ENCODE measurements at places on chromosomes 2 and 18.
A peak's percentile ranks its signal among the peaks of the same experiment; 100 is the strongest.

DNA sequence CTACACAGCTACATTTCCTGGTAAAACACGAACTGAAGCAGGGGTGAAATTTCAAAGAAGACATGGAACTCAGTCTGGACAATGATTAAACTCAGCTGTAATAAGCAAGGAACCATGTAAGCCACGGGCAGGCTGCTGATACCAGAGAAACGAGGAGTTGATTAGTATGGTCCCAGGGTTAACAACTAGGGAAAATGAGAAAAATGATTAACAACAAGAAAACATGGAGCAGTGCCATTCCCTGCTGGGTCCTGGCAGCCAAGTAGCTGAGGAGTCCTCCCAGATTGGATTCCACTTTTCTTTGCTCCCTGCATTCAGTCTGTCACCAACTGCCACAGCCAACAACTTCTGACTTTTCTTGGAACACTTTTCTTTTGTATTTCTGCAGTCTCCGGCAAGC lies 517.0 kb upstream of the KLHL29 start:
- no peak for DNase-seq

- DNase-seq: no peak
Measured at GRCh38 chr2:26691881-26692278, 642 bp upstream of the KCNK3 start.

- DNase-seq: no peak
Measured at GRCh38 chr2:235017441-235017840, 65.6 kb downstream of the SH3BP4 start.

DNA sequence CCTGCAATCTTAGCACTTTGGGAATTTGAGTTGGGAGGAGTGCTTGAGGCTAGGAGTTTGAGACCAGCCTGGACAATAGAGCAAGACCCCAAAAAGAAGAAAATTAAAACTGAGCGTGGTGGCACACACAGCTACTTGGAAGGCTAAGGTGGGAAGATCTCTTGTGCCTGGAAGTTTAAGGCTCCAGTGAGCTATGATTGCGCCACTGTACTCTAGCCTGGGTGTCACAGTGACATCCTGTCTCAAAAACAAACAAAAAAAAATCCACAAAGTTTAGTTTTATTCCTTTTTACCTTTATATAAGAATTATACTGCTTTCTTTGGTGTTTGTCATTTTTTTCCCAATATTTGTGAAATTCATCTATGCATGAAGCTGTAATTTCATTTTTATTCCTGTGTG lies 20.3 kb downstream of the SLC39A10 start:
- no peak for DNase-seq

DNA sequence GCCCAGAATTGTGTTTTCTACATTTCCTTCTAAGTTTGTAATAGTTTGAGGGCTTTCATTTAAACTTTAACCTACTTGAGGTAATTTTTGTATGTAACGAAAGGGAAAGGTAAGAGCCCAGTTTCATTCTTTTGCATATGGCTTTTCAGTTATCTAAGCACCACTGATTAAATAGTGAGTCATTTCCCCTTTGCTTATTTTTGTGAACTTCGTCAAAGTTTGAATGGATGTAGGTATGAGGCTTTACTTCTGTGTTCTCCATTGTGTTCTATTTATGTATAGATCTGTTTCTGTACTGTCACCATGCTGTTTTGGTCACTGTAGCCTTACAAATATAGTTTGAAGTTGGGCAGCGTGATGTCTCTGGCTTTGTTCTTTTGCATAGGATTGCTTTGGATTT lies 944.8 kb upstream of the CNTNAP5 start:
- no peak for DNase-seq

GRCh38 chr2:12417786-12418185 lies 298.9 kb upstream of the TRIB2 start:
- DNase-seq: no peak

DNA sequence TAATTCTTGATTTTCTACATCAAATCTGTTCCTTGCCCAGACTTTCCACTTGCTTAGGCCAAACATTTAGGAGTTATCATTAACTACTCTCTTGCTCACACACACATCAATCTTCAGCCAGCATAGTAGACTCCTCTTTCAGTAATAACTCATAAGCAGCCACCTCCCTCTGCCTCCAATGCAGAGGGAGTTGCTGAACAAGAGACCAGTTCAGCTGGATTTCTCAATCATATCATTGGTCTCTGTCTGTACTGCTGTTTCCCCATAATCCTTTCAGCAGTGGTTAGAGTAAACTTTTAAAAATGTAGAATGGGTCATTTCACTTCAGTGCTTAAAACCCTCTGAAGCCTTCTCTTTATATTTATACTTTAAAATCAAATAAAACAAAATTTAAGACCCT lies 112.9 kb downstream of the SLC39A10 start:
- no peak for DNase-seq

GRCh38 chr2:47916412-47916811 lies 10.1 kb upstream of the FBXO11 start:
- DNase-seq: no peak

- DNase-seq: peak; percentile 65
Measured at GRCh38 chr2:110219496-110220189, 7.3 kb upstream of the MTLN start.

DNA sequence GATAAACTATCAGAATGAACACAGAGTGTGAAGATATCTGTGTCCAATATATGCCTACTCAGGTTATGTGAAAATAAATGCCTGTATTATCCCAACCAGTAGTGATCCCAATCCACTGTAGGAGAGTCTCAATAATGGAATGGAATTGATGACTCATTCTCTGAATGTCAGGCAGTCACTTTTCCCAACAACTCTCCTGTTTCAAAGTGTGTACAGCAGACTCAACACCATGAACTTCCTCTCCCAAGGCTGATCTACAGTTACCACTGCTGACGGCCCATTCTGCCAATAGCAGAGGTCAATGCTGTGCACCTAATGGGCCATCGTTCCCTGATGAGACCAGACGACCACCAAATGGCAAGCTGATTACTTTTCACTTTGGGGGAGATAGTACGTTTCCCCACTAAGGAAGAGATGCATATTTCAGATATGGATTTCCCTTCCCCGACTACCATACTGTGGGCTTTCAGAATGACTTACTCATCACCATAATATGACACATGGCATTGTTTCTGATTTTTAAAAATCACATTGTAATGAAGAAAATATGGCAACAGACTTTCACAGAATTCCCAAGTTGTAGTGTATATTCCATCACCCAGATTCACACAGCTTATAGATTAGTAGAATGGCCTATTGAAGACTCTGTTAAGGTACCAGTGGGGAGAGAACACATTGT lies 601.7 kb upstream of the VRK2 start:
- peak; percentile 72 for DNase-seq

DNA sequence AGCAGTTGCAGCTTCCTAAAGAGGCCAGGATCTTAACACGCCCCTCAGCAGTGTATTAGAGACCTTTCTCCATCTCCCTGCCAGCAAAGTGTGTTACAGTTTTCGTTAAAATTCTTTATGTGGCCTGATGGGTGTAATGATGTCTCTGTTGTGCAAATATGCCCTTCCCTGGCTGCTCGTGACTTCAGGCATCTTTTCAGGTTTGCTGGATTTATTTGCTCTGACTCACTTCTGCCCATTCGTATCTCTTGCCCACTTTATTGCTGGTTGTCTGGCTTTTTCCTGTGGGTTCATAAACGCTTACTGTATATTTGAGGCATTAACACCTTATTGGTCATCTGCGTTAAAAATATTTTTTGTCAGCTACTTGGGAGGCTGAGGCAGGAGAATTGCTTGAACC lies 134.5 kb downstream of the ASB1 start:
- DNase-seq: no peak

DNA sequence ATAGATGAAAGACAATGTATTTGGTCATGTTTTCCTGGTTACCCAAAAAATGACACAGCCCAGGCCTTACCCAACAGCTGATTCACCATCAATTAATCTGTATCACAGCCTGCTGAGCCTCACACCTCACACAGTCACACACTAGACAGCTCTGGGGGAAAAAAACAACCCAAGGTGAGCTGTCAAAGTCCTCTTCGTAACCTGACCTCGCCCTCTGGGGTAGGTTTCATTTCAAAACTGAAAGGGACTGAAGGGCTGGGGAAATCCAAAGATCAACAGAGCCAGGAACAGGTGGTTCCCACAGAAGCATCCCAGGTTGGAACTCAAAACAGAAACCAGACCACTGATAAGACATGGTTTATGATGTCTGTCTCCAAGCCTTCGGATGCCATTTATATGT lies 18.2 kb upstream of the PCBP1 start:
- no peak for DNase-seq

GRCh38 chr2:33042265-33042664 lies 95.5 kb downstream of the LTBP1 start:
- DNase-seq: no peak

- DNase-seq: no peak
Measured at GRCh38 chr2:214515111-214515510, 104.3 kb downstream of the VWC2L start.

GRCh38 chr18:61019338-61020301 lies 313.6 kb upstream of the CDH20 start:
- no peak for DNase-seq

DNA sequence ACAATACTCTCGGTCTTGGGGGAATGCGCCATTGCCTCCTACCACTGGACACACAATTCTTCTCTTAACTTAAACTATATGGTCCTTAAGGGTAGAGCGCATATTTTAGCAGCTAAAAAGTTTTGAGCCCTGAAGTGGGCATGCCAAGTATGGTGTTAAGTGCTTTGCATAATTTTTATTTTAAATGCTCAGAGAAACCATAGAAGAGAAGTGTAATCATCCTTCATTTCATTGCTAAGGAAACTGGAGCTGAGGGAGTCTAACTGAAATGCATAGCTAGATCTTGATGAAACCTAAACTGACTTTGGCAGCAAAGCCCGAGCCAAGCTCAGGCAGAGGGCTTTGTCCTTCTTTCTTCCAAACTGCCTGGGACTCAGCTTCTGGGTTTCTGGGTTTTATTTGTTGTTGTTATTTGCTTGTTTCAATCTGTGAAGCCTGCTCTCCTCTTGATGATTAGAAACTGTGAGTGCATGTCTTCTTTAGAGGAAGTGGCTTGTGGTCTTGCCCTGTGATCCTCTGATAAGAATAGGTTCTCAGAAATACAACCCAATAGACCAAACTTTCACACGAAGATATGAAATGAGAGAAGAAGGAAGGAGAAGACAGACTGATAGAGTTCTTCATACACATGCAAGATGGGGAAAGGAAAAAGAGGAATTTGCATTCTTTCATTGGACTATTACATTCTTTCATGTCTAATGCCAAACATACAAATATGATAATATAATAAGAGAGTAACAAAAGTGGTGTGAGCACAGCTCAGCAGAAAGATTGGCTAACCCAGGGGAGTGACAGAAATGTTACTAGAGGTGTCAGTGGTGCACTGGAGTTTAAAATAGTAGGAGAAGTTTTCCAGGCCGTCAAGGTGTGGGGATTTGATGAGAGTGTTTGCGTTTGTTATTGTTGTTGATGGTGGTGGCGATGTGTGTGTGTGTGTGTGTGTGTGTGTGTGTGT lies 7.5 kb upstream of the RNF144A start:
- no peak for DNase-seq

- no peak for DNase-seq
Measured at GRCh38 chr2:12728221-12728777, 11.6 kb downstream of the TRIB2 start.

GRCh38 chr2:120939595-120940318 lies 204.1 kb downstream of the GLI2 start:
- DNase-seq: peak; percentile 93

- no peak for DNase-seq
Measured at GRCh38 chr2:20384953-20385352, 34.3 kb upstream of the PUM2 start.

- no peak for DNase-seq
Measured at GRCh38 chr2:169080250-169081069, 11.1 kb downstream of the DHRS9 start.

DNA sequence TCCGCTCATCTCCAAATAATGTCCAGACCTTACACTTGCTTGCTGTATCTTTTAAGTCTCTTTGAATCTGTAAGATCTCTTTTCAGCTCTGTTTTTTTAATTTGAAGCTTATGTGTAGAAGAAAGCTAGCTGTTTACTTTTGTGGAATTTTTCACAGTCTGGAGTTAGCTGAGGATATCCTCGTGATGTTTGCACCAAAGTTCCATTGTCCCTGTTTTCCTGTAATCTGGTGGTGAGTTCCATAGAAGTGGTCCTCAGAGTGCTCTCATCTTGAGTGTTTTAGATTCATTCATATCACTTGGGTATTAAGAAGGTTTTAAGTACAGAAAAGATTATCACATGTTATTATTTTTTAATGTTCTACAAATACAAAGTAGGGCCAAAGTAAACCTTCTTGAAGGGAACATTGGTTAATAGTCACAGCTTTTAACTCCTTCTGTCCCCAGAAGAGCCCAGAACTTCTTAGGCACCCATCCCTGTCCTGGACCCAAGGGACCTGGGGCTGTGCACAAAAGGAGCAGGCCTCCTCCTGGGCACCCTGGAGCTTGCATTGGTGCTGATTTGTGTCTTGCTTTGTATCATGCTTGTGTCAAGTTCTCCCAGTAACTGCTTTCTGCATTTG lies 15.0 kb downstream of the MLPH start:
- no peak for DNase-seq

Measured in fibroblast of skin of right biceps (primary cell).